Fibroblast of lung (primary cell): ENCODE measurements at places on chromosomes 5 and 9. TPM values are rescaled to one million over a fixed set of nuclear protein-coding genes. Genes with fewer than 3 reads are reported as not detected.
A peak's percentile ranks its signal among the peaks of the same experiment; 100 is the strongest.

DNA sequence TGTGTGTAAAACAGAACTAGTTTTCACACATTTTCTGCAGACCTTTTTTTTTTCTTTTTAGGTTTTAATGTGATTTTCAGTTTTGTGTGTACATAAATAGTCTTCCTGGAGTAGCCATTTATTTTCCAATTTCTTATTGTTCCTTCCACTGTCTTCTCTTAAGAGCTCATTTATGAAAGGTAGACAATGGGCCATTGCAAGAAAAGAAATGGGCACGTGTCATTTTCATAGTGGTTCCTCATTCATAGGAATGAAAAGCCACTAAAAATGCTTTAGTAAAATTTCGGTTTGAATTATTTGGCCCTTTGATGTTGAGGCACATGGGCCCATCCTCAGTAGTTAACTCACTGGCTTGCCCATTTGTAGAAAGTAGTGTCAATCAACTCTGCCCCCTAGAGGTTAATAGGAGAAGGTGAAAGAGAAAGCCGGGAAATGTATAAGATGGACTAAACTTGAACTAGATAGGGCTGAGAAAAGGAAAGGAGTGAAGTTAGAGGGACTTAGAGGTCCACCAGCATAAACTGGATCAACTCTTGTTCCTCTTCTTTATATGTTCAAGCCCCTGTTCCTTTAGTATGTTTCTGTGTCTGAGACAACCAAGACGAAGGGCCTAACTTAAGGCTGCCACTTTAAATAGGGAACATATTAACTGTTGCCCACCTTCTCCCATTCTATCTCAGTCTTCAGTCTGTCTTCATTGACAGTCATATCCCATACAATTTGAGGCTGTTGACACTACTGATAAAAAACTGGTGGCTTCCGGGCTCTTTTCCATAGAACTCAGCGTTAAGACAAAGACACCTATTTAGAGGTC lies 72.6 kb downstream of the SMARCA2 start:
- DNase-seq: peak; percentile 64

- DNase-seq: no peak
These were observed 19.7 kb downstream of the TTC39B start for GRCh38 chr9:15287309-15287708.

- DNase-seq: no peak
These were observed 1686.5 kb upstream of the ACO1 start for GRCh38 chr9:30697958-30698357.

GRCh38 chr5:53423724-53424123 lies 56.7 kb upstream of the FST start:
- peak; percentile 55 for DNase-seq

DNA sequence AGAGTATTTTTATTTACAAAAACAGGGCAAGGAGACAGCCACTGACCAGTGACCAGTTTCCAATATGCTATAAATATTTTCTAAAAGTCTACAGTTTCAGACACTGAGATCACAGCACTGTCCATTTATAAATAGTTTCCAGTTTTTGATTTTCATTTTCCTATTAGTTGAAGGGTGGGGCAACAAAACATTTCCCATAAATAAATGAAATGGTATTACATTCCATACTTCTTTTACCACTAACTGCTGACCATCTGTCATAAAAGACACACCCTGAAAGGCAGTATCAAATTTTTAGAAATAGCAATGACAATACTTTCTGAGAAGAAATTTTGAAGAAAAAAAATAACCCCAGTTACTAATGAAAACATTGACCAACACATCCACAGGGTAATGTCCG lies 126.7 kb downstream of the ARSB start:
- no peak for DNase-seq

- no peak for DNase-seq
These were observed 62.3 kb downstream of the FOXI1 start for GRCh38 chr5:170168002-170168401.

GRCh38 chr5:112283034-112283582 lies 136.0 kb downstream of the EPB41L4A start:
- DNase-seq: no peak

GRCh38 chr5:155655569-155655968 lies 642.0 kb downstream of the KIF4B start:
- DNase-seq: no peak

DNA sequence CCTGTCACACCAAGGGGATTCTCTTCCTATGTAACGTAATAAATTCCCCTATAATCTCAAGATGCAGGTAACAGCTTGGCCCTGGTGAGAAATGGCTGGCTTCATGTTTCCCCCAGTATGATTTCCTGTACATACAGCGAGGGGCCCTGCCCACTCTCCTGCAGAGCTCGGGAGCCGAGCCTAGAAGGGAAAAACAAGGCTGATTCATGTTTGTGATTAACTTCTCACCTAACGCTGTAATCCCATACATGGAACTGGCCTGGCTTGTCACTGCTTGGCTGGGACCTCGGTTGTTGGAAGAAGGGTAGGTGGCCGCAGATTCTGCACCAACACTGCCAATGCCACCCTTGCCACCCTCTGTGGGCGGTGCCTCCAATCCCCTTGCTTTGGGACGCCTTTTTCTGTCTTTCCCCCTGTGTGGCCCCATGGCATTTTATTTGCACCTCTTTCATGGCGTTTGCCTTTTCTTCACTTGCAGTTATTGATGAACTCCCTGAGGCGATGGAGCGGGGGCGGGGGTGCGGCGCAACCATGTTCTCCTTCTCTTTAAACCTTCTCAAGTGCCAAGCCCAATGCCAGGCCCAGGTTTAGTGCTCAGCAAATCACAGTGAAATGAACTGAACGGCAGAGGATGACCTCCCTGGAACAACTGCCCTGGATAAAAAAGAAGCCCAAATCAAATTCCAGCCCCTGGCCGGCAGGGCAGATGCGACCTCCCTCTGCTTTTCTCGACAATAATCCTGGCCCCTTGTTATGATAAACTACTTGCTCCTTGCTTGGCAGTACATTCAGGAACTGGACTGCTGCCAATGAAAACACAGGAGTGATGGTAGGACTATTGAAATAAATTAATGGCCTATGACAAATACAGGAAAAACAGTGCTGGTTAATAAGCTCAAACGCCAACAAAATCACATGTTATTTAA lies 108.1 kb downstream of the TMEM174 start:
- peak; percentile 89 for DNase-seq

Gene C5orf15
- 31.8 and 43.1 TPM in 2 replicates for total RNA-seq

Gene MORN5
- 0.33 and 0.51 TPM in 2 replicates for total RNA-seq

Gene SLC35D2
- 28.2 and 34.7 TPM in 2 replicates for total RNA-seq

Gene TAS2R1
- total RNA-seq: not detected in 2 replicates

Gene PCDHGB1
- 3.1 and 4.3 TPM in 2 replicates for total RNA-seq
